ENCODE measurements at places on chromosomes 3 and 15.

DNA sequence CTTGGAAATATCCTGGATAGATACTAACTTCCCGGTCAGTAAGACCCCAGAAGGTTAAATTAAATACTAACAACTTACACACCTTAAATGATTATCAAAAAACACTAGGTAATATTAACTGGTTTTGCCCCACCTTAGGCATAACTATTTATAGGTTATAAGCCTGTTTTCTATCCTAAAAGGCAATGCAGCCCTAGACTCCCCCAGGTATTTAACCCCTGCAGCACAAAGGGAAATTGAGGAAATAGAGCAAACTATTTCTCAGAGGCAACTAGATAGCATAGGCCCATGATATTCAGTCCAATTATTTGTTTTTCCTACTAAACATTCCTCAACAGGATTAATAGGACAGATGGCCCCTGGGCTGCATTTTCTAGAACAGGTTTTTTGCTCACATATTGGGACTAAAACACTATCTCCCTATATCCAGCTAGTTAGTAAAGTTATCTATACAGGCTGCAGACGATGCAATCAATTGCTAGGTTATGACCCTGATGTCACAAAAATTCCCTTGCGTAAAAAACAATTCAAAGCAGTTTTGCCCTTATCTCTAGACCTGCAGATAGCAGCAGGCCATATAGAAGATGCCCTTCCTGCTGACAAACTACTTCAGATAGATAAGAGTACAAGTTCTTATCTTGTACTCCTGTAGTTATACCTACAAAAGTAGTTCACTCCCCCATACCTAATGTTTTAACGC, 221.3 kb downstream of the DTWD1 start:
- DNase-seq: no peak

GRCh38 chr15:93823971-93824913, 407.1 kb upstream of the MCTP2 start:
- DNase-seq: no peak

GRCh38 chr3:4681301-4681700, 188.2 kb downstream of the ITPR1 start:
- DNase-seq: no peak

- DNase-seq: no peak
Measured at GRCh38 chr15:78107471-78107870, 15.1 kb downstream of the SH2D7 start.

- DNase-seq: no peak
Measured at GRCh38 chr15:80180986-80181385, 28.2 kb downstream of the FAH start.

DNA sequence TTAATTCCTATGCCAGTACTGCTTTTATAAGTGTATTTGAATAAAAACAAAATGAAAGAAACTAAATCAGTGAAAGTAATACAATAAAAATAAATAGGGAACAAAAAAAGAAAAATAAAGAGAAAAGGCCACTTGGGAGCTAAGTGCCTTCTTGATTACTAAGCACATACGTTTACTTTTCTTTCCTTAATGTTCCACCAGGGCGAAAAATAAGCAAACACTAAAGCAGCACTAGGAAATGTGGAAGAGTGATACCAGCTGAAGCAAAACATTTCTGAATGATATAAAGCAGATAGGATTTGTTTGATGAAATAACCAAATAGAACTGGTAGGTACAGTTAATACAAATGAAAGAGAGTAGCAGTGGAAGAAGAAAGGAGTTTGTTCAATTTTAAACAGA, 132.8 kb upstream of the ZPLD1 start:
- DNase-seq: no peak

DNA sequence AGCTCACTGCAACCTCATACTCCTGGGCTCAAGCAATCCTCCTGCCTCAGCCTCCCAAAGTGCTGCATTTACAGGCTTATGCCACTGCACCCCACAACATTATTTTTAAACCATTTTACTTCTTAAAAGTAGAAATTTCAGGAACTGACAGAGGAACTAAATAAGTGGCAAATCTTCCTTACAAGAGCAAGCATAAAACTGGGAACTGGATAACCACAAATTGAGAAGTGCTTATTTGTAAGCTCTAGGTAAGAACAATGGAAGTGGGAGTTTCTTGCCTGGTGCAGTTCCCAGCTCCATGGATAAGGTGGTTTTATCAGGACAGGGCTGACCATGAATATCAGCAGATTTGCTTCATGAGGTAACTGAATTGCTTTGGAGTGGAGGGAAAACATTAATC, 655.2 kb downstream of the DIPK2A start:
- no peak for DNase-seq

DNA sequence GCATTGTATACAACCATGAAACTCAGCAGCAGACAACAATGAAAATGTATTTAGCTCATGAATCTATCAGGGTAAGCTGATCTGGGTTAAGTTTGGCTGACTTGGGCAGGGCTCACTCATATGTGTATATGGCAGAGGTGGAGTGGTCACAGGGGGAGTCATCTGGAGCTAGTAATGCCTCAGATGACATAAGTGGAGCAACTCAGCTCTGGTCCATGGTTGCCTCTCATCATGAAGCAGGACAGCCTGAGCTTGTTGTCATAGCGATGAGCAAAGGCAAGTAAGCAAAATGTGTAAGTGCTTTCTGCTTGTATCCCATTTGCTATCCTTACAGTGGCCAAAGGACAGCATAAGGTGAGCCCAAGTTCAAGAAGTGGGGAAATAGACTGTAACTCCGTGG, 64.5 kb downstream of the ALCAM start:
- no peak for DNase-seq

GRCh38 chr15:45182996-45183395, 4.8 kb downstream of the SHF start:
- DNase-seq: no peak

GRCh38 chr3:36697229-36698001, 66.9 kb downstream of the DCLK3 start:
- DNase-seq: no peak

GRCh38 chr3:30940740-30941139, 46.3 kb upstream of the GADL1 start:
- no peak for DNase-seq

DNA sequence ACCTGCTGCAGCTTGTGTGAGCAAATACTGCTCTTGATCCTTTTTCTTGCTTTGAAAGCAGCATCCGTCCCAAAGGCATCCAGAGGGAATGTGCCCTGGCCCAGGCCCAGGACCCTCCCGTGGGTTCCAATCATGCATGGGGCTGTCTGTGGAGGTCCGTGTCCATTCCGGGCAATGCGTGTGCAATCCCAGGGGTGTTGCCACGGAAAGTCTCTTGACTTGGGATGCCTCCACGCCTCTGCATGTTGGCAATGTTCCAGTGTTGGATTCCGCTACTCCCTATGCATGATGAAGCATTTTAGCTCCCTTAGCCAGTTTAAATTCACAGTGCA, 105.7 kb downstream of the SNRPN start:
- DNase-seq: peak; percentile 19

GRCh38 chr15:46265664-46266347, 631.0 kb downstream of the SQOR start:
- DNase-seq: no peak

DNA sequence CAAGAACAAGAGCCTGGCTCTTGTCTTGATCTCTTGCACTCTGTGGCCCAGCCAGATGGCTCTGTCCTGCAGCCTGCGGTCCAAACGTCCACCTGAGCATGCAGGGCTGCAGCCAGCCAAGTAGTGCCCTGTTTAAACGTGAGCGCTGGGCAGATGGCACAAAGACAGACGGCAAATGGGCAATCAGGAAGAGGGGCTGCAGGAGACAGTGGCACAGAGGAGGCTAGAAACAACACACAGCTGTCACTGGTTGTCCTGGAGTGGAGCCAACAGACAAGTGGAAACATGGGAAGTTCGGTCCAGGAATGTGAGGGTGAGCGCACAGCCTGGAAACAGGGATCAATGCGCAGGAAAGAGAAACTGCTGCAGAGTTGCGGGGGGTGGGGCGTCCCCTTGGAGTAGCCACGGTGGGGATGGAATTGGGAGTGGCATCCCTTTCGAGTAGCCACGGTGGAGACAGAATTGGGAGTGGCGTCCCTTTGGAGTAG, 10.7 kb upstream of the ZXDC start:
- DNase-seq: no peak
